ENCODE measurements at places on chromosomes 5 and 9. TPM values are rescaled to one million over a fixed set of nuclear protein-coding genes. Genes with fewer than 3 reads are reported as not detected.

Gene CDX1
- not detected for total RNA-seq

Gene ADAMTS2
- 0.15 TPM for total RNA-seq

Gene LCP2
- total RNA-seq: not detected

Gene PCA3
- not detected for total RNA-seq

Gene ZER1
- 15.3 TPM for total RNA-seq

Gene ST8SIA4
- total RNA-seq: 0.58 TPM

Gene VCP
- total RNA-seq: 266 TPM

Gene TMEM174
- not detected for total RNA-seq

Gene FOCAD
- total RNA-seq: 16.4 TPM

Gene GPSM1
- total RNA-seq: 14.0 TPM

Gene AQP3
- total RNA-seq: 16.7 TPM

Gene LHFPL2
- total RNA-seq: 72.6 TPM

Gene PLPPR1
- total RNA-seq: not detected

Gene FBXW11
- 37.2 TPM for total RNA-seq

Gene SV2C
- total RNA-seq: not detected

Gene ZDHHC11
- total RNA-seq: 15.9 TPM

Gene FLT4
- total RNA-seq: 5.3 TPM

Gene MUSK
- total RNA-seq: not detected

Gene SOHLH1
- not detected for total RNA-seq

Gene ASPN
- not detected for total RNA-seq

Gene ZNF462
- total RNA-seq: 4.5 TPM

Gene SPATA31E1
- total RNA-seq: not detected

Gene TRAF2
- 69.5 TPM for total RNA-seq

Gene WDR31
- total RNA-seq: 1.4 TPM

Gene LOX
- total RNA-seq: 2.5 TPM

Gene ELAVL2
- 0.06 TPM for total RNA-seq

Gene GFI1B
- not detected for total RNA-seq

Gene OR13C4
- not detected for total RNA-seq

Gene PCDHB10
- not detected for total RNA-seq

Gene DEPDC1B
- 14.6 TPM for total RNA-seq

Gene ARHGEF37
- 1.3 TPM for total RNA-seq
